GM12891 (cell line): ENCODE measurements at places on chromosomes 1 and 21.
A peak's percentile ranks its signal among the peaks of the same experiment; 100 is the strongest.

- DNase-seq = no peak
Measured at GRCh38 chr21:37783016-37783415, 133.2 kb downstream of the KCNJ6 start.

DNA sequence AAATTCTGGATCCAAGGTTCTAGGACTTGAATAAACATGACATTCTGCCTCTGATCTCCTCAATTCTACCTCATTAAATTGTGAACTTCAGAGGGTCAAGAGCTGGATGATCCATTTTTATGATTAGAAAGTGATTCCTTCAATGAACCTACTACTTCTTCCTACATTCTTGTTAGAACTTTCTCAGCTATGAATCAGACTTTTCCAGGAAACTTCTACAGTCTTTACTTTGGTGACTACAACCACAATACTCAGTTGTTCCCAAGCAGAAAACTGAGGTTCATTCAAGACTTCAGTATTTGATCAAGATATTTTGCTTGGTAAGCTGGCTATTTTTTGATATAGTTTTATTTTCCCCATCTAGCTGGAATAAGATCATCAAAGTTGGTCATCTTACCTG lies 51.4 kb downstream of the CDC7 start:
- DNase-seq = no peak

- no peak for DNase-seq
Measured at GRCh38 chr1:6418668-6419396, 887 bp downstream of the HES2 start.

DNA sequence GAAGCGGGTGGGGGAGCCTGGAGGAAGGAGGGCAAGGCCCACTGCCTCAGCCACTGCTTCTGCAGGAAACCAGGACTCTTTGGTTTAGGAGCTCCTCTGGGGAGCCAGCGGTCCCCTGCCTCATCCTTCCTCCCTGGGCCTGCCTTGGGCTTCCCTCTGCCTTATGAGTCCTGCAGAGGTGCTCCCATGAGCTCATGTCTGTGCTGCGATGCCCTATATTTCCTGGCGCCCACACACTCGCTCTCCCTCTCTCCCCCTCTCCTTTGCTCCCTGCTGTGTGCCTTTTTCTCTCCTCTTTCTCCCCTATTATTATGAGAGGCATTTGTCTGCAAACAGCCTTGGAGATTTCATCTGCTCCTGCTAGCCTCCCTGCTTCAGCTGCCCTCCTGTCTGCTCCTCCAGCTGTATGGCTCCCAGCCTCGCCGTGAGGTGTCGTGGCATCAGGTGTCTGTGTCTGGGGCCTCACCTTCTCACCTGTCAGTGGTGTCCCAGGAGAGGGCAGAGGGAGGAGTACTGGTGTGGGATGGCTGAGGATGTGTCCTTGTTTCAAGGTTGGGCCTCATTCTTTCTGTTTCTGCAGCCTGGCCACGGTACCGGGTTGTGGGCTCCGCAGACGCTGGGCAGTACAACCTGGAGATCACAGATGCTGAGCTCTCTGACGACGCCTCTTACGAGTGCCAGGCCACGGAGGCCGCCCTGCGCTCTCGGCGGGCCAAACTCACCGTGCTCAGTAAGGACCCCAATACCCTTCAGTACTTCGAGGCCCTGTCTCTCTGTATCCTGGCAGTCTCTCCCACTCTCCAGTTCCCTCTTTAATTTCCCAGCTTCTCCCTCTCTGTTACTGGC lies 84.2 kb downstream of the KIRREL1 start:
- no peak for DNase-seq

DNA sequence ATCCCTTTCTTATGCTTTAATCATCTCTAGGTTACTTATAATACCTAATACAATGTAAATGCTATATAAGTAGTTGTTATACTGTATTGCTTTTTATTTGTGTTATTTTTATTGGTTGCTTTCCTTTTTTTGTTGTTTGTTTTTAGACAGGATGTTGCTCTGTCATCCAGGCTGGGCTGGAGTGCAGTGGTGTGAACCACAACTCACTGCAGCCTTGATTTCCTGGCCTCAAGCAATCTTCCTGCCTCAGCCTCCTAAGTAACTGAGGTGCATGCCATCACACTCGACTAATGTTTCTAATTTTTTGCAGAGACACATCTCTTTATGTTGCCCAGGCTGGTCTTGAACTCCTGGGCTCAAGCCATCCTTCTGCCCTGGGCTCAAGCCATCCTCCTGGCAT lies 26.9 kb downstream of the KRTAP19-8 start:
- DNase-seq = no peak

- DNase-seq = peak; percentile 63
Measured at GRCh38 chr1:16420424-16421118, 16.7 kb downstream of the SPATA21 start.

- DNase-seq = no peak
Measured at GRCh38 chr1:232393010-232393409, 236.9 kb downstream of the SIPA1L2 start.

GRCh38 chr1:40694353-40694874 lies 2.9 kb downstream of the NFYC start:
- no peak for DNase-seq

DNA sequence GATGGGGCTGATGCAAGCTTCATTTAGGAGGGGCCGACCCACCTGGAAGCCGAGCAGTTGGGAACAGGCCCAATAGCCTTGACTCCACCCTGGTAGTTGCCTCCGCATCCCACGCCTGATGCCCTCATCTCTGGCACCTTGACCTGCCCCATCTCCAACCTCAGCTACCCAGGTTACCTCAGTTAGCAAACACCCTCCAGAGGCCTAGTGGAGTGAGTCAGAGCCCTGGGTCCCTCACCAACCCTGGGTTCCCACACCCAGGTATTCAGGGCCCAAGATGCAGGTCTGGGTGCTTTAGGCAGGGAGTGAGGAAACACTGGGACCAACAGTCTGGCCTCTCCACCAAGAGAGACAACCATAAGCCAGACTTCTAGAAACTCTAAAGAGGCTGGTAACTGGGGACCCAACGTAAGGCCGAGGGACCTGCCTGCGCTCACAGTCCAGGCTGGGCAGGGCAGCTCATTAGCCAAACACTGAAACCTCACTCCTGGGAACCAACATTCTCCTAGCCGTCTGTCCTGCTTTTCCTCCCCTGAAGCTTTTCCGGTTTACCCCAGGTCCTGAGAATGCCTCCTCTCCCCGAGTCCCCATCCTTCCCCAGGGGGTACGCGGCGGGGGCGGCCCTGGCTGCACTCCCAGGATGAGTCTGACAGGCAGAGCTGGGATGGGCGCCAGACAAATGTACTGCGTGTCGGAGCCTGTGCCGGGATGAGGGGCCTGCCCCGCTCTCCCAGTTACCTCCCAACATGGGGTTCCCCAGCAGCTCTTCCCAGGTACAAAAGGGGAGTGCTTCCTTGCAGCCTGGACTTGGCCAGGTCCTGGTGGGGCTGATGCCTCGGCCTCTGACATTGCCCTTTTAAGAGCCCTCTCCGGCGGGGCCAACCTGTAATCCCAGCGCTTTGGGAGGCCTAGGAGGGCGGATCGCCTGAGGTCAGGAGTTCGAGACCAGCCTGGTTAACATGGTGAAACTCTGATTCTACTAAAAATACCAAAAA lies 8.9 kb upstream of the CELSR2 start:
- no peak for DNase-seq

DNA sequence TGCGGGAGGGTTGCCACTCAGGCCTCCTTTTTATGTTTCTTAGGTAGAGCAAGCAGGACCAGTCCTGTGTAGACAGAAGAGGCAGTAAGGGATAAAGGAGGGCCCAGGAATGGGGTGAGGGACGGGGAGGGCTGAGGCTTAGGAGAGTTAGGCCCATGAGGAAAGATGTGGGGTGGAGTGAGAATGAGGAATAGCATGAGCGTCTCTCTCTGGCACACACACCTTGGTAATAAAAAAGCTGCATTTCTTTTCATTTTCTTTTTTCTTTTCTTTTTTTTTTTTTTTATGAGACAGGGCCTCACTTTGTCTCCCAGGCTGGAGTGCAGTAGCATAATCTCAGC lies 7.6 kb upstream of the HSPG2 start:
- no peak for DNase-seq

DNA sequence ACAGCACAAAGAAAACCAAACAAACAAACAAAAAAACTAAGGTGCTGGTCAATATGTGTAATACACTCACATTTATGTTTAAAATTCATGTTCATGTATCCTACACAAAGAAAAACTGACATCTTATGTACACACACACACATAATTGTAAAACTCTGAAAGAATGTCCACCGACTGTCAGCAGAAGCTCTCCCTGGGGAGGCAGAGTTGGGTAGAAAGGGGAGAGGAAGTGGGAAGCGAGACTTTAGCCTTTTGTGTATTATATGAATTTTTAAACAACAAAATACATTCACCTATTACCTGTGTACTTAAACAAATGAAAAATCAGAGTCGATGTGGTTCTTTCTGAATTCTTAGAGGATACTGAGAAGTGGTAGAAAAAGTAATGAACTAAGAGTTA lies 88.3 kb downstream of the ABCA4 start:
- DNase-seq = no peak

DNA sequence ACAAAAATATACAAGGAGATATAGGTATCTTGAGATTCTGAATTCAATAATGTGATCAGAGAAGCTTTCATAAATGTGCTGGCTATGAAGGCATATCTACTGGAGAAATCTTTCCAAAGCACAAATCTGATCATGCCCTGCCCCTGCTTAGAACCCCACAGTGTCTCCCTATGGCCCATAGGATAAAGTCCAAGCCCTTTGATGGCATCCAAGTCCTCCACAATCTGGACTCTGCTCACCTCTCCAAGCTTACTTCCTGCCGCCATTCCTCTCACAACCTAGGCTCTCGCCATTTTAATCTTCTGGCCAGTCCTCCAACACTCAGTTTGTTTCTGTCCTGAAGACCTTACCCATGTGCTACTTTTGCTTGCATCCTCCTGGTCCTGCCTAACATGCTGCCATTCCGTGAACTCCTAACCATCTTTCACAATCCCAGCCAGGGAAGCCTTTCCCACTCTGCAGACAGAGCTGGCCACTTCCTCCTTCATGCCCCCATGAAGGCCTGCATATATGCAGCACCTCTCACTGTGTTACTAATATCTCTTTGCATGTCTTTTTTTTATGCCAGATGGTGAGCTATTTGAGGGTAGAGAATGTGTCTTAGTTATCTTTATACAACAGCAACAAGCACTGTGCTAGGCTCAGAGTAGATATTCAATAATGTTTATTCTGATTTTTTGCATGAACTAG lies 5.6 kb upstream of the ATP1A1 start:
- DNase-seq = no peak

DNA sequence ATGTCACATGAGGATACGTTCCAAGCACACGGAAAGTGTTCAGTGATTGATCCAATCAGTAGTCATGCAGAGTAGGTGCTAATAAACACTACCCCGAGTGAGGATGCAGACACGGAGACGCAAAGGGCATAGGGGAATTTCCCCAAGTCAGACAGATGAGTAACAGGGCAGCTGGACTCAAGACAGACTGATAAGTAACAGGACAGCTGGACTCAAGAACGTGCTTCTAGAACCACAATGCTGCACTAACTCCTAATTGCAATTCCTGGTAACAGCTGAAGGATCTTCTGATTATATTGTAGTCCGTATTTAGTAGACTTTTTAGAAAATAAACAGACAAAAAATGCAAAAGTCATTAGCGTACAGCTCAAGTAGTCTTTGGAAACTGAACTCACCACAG lies 1.9 kb upstream of the OR2T10 start:
- no peak for DNase-seq

- DNase-seq = no peak
Measured at GRCh38 chr21:17372200-17372599, 140.6 kb upstream of the CXADR start.

GRCh38 chr1:53703174-53703573 lies 35.8 kb downstream of the GLIS1 start:
- no peak for DNase-seq

- DNase-seq = no peak
Measured at GRCh38 chr1:216095400-216095799, 327.8 kb downstream of the USH2A start.

GRCh38 chr1:174262349-174263241 lies 103.3 kb downstream of the RABGAP1L start:
- no peak for DNase-seq

DNA sequence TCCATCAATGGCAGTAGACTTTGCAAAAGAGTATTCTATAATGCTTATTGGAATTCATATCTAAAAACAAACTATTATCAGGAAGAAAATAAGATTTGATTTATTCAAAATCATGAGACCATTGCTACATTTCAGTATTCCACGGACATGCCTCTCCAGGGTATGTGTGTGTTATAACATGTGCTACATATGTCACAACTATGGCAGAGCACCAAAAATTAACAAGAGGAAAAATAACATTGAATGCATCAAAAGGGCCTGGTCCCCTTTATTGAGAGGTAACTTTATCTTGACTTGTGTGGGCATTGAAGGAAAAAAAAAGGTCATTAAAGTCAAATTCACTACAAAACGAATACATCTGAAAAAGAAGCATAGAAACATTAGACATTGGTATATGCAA lies 22.6 kb upstream of the LRRC8B start:
- no peak for DNase-seq

DNA sequence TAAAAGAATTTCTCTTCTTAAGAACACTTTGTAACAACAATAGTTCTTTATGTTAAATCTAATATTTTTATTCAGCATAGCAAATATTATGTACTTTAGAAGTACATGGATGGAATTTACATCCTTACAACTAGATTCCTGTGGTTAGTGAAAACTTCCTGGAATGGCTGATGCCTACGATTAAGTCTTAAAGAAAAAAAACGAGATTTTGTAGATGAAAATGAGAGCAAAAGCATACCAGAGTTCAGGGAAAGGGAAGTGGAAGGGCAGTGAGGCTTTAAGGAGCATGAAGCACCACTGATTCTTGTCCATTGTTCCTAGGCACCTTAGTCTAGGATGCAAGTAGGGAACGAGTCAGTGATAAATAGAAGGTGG lies 26.7 kb downstream of the CFH start:
- DNase-seq = no peak

GRCh38 chr21:20308586-20309315 lies 689.5 kb upstream of the NCAM2 start:
- DNase-seq = no peak

GRCh38 chr1:184906761-184907160 lies 67.5 kb downstream of the NIBAN1 start:
- DNase-seq = no peak

DNA sequence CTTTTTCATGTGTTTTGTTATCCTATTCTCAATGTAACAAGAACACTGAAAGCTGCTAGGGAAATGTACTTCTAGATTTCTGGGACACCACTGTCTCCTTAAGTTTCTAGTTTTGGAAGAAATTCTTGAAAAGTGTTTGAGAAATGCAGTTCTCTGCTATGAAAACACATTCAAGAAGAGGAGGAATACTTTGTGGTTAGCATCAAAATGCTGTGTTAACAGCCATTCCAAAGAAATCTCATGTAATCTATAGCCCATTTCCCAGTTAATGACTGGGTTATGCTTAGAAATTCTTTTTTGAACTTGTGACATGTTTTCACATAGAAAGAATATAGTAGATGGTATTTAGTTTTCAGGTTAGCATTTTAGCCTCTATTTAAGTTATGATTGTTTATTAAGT lies 6.0 kb downstream of the RAVER2 start:
- DNase-seq = no peak

- no peak for DNase-seq
Measured at GRCh38 chr1:234823191-234824176, 213.5 kb upstream of the IRF2BP2 start.

- no peak for DNase-seq
Measured at GRCh38 chr1:240582953-240583352, 29.0 kb downstream of the GREM2 start.

- DNase-seq = no peak
Measured at GRCh38 chr1:42259739-42260064, 75.3 kb downstream of the FOXJ3 start.
